Kidney tubule cell (primary cell): ENCODE measurements at places on chromosomes 3 and 15.
A peak's percentile ranks its signal among the peaks of the same experiment; 100 is the strongest.

DNA sequence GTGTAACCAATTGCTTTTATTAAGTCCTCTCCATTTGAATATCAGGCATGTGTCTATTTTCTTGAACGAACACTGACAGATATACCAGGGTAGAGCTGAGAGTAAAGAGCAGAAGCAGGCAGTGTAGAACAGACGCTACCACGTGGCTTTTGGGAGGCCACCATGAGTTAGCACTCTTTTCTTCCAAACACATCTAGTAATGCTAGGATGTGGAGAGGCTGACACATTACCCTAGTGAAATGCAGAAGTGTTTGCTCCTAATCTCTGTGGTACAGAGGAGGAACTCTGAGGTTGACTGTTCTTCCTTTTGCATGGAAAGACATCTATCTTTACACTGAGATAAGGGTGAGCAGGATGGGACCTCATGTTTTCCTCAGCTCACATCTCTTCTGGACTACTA, 216.3 kb downstream of the SATB1 start:
- DNase-seq, result no peak

DNA sequence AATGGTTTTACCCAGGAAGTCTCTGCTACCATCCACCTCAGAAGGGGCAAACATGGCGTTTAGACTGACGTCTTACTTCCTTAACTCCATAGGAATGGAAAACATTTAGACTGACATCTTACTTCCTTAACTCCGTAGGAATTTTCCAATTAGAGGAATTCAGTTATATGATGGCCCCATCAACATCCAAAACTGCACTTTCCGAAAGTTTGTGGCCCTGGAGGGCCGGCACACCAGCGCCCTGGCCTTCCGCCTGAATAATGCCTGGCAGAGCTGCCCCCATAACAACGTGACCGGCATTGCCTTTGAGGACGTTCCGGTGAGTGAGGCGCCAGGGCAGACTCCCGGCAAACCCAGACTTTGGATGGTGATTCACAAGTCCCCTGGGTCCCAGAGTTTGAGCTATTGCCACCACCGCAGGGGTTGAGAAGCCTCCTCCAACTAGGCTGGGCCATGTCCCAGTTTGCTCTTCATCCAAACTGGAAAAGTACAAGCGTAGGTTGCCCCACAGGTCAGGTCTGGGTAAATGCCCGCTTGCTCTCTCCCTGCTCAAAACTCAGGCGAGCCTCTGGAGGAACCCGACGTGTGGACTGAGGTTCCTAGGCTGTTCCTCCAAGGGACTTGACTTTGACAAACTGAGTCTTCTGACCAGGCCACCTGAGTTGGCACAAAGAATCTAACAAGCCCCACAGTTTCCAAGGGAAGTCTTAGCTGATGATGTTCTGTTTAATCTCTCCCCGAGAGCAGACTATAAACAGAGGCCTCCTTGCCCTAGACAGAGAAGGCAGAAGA, 57.7 kb downstream of the MESD start:
- no peak for DNase-seq

GRCh38 chr3:151305775-151306151, 10.9 kb downstream of the GPR87 start:
- DNase-seq, result no peak

DNA sequence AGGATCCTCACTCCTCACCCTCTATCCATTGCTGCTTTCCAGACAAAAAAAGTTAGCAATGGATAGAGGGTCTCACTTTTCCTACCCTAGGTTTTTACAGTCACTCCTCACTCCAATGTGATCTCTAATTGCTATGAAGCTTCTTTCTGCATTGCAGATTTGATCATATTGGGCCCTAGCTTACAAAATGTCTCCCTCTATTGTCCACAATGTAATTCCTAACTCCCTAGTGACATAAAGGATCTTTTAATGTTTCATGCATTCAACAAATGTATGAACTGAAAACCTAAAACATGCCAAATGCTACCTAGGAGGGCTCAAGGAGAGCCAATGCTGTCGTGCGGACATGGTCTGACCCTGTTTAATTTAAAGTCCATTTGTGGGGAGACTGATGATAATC, 234.8 kb downstream of the CADM2 start:
- no peak for DNase-seq

DNA sequence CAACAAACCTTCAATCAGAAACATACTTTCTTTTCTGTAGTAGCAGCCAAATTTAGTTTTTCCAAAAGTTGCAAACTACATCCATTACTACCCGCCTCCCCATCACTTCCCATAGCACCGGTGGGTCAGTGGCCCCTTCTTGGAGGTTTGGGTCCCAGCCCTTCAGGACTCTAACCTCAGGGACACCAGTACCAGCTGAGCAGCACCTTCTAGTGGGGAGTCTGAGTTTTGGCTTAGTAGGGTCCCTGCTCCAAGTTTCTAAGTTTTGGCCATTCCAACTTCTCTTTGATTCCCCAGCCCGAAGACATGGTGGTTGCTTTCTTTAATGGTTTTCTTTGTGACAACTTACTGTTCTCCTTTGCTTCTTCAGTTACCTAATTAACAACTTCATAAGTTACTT, 160.6 kb downstream of the ECT2 start:
- no peak for DNase-seq

DNA sequence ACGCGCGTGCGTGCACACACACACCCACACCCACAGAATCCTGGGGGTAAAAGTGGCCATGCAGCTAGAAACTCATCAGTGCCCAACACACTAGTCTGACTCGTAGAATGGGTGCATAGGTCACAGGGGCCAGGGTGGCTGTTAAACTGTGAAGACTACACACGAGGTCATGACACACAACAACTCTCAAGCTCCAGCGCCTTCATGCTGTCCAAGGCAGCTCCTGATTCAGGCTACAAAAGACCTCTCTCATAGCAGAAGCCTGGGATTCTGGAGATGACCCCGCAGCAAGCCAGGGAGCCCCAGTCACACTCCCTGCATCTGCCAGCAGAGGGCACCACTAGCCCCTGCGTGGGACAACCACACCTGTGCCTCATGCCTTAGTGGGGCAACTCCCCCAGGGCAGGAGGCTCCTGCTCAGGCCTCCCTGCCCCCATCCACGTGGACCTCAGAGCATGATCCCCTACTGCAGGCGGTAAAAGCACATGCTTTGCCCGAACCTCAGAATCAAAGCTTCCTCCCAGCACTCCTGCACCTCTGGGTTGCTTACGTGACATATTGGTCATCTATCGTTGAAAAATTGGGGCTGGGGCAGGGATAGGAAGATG, 93.1 kb downstream of the LRIG1 start:
- peak; percentile 70 for DNase-seq

- no peak for DNase-seq
These were observed 7.2 kb upstream of the FBLN2 start for GRCh38 chr3:13541691-13542090.

- peak; percentile 69 for DNase-seq
These were observed 281.7 kb upstream of the ROPN1 start for GRCh38 chr3:124273651-124274050.

DNA sequence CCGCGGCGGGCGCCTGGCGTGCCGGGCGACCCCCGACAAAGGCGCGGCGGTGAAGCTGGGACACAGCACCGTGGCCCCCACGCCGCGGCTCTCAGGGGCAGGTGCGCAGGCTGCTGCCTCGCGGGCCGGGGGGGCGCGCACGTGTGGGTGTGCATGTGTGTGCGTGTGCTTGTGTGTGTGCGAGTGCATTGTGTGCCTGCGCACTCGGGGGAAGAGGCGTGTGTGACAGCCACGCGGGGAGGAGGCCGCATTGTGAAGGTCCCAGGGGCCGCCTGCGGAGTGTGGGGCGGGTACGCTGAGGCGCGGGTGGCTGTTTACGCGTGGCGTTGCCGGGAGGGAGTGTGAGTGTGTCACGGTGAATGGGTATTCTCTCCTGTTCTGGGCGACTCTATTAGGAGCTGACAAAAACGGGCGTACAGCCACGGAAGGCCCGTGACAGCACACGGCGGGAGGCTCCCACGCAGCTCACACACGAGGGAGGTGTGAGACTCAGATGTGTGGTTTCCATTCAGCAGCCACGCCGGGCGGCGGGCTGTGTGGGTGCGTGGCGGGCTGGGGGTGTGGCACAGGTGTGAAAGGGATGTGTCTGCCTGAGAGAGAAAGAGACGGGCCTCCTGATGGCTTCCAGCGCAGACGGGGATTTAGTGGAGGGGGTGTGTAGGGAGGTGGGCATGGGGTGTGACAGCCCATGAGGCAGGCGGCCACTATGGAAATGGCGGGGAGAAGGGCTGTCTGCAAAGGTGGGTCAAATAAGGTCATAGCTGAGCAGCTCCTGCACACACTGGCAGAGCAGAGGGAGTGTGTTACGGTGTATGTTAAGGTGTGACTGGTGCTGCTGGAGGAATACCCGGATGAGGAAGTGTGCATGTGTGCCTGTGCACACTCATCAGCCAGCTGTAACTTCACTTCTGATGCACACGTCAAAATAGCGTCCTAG, 750 bp downstream of the PODXL2 start:
- no peak for DNase-seq

DNA sequence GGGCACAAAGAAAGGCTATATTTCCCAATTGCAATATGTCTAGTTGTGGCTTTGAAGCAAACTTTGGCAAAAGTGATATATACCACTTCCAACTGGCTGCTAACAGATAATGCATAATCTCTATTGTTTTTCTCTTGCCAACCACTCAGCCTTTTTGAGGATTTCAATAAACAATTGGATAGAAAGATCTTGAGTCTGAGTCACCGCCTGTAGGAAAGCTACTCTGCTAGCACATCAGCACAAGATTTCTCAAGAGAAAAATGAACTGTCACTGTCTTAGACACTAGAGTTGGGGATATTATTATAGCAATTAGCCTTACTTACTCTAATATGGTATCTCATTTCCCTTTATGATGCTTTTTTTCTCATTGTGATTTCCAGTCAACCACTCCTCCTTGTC, 119.7 kb downstream of the SST start:
- peak; percentile 28 for DNase-seq

DNA sequence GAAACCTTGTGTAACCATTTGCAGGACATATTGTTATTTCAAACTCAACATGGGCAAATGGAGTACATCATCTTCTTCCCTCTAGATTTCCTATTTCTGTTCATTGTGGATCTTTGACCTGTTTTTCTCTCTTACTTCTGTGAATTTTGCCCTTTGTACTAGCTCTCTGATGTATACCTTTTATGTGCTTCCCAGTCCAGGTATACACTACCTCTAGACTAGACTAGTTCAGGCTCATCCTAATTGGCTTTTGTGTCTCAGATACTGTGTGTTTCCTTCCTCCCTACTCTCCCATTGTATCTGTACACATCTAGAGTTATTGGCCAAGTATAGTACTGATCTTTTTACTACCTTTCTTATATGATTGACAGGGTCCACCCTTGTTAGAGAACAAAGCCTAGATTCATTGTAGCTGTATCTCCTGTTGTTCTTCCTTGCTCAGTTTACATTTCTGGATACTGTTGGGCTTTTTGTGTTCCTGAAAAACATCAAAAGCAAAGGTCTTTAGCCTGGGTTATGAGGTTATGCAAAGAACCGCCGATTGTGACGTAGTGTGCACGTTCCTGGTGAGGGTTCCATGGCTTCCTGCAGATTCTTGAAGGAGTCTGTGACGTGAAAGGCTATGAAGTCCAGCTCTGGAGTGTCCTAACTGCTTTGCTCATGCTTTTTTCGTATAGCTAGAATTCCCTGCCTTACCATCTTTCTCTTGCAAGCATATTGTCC, 167.4 kb downstream of the KLHL25 start:
- DNase-seq, result no peak

DNA sequence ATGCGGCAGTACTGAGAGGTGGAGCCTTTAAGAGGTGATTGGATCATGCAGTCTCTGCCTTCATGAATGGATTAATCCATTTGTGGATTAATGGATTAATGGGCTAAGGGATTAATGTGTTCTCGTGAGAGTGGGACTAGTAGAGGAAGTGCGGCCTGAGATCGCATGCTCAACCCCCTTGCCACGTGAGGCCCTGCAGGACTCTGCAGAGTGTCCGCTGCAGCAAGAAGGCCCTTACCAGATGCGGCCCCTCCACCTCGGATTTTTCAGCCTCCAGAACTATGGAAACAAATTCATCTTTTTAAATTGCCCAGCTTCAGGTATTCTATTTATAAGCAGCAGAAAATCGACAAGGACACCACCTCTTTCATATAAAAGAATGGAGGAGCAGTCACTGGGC, 148.8 kb downstream of the TPRA1 start:
- no peak for DNase-seq

GRCh38 chr3:5560199-5560598, 372.7 kb downstream of the EDEM1 start:
- no peak for DNase-seq

DNA sequence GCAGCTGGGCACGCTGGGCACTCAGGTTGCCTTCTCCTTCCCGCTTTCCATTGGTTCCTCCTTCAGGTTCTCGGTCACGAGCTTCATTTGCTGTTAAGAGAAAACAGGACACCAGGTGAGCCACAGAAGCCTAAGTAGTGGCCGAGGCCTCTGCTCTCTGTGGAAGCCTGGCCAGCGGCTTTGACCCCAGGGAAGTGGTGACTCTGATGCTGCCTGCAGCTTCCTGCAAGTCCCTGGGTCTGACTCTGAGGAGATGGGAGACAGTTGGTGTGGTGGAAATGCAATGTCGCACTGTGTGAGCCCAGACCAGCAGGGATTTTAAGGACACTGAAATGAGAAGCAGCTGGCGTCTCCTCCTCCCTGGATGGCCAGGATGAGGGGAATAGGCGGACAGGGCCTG, 80.5 kb downstream of the SNRK start:
- no peak for DNase-seq

GRCh38 chr15:52378746-52379394, 83.3 kb upstream of the MYO5C start:
- DNase-seq, result no peak

- no peak for DNase-seq
These were observed 34.7 kb downstream of the KLHL25 start for GRCh38 chr15:85760049-85760448.

- DNase-seq, result no peak
These were observed 771.6 kb downstream of the DIPK2A start for GRCh38 chr3:144743225-144743668.

GRCh38 chr15:74648051-74648842, 32.6 kb downstream of the CLK3 start:
- no peak for DNase-seq

- DNase-seq, result no peak
These were observed 57.4 kb upstream of the ZBTB20 start for GRCh38 chr3:115204475-115204874.

DNA sequence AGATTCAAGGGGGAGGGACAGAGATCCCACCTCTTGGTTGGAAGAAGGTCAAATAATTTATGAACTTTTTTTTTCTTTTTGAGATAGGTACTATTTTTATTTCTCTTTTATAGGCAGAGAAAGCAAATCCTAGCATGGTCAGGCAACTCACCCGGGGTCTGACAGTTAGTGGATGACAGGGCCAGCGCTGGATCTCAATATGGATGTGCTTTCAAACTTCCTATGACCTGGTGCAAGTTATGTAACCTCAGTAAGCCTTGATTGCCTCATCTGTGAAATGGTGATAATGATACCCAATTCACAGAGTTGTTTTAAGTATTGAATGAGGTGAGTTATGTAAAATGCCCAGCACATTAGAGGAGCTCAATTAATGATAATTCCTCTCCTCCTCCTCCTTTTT, 86.8 kb upstream of the MEF2A start:
- DNase-seq, result no peak

DNA sequence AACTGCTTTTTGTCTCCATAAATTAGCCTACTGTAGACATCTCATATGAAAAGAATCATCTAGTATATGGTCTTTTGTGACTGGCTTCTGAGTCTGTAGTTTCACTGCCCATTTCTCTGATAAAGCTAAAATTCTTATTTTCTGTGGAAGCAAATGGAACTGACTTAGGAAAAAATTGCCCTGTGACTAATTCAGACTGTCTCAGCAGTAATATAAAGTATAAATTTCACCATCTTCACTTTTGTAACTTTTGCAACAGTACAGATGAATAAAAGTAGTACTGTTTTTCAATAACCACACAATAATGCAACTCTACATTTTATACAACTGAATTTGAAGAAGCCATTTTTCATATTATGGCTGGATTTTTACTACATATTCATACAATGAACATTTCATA, 104.1 kb downstream of the TBC1D5 start:
- DNase-seq, result no peak
